ENCODE measurements at places on chromosomes 2 and 18.

DNA sequence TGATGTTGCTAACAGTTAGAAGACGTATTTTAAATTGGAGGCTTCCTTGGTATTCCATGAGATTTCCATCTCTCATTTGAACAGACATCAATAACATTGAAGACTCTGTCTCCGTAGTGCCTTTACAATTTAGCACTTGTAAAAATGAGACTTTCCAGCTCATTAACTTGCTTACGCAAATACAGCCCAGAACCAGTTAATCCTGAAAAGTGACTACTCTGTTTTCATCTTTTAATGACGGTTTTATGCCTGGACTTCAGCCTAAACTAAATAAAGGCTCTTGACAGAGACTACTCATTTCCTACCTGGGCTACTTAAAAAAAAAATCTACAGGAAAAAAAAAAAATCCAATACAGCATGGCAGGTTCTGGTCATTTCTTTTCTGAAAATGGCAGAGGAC is 148.6 kb downstream of the LRATD1 start:
- no peaks in the 10 kb centered on the region for H3K4me1 ChIP-seq
- H3K27ac ChIP-seq, result no peak overlapping the region
- H3K27me3 ChIP-seq, result no peaks in the 10 kb centered on the region
- H3K4me3 ChIP-seq, result no peak overlapping the region
- DNase-seq, result no peak

DNA sequence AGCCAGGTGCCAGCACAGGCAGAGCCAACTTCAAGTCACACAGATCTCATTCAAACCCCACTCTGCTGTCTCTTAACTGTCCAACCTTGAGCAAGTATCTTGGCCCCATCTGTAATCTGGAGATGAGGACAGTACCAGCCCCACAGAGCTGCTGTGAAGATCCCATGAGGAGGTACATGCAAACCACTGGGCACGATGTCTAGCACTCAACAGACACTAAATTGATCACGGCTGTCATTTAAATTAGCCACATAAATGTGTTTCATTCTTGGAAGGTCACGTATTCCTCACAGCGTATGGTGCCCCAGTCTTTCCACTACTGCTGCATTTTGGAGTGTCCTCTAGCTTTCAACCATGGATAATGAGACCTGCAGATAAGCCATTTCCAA is 167.6 kb upstream of the ID2 start:
- peaks cover 21% of the 10 kb centered on the region for H3K4me1 ChIP-seq
- DNase-seq, result no peak
- H3K27me3 ChIP-seq, result peaks cover 8% of the 10 kb centered on the region
- peak overlapping the region; percentile 82 for H3K27ac ChIP-seq
- H3K4me3 ChIP-seq, result no peak overlapping the region

DNA sequence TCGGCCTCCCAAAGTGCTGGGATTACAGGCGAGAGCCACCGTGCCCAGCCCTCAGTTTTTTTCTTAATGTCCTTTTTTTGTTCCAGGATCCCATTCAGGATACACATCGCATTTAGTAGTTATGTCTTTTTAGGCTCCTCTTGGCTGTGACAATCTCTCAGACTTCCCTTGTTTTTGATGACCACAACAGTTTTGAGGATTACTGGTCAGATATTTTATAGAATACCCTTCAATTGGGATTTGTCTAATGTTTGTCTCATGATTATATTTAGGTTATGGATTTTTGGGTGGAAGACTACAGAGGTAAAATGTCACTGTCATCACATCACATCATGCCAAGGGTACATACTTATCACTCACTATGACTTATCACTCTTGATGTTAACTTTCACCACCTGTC is 46.7 kb downstream of the SCN3A start:
- DNase-seq, result no peak
- no peaks in the 10 kb centered on the region for H3K36me3 ChIP-seq
- H3K27ac ChIP-seq, result no peak overlapping the region
- no peaks in the 10 kb centered on the region for H3K4me1 ChIP-seq
- no peaks in the 10 kb centered on the region for H3K27me3 ChIP-seq

GRCh38 chr2:203751685-203752271 is 45.3 kb downstream of the CD28 start:
- no peak overlapping the region for H3K27ac ChIP-seq
- no peak overlapping the region for H3K4me3 ChIP-seq
- peaks cover 9% of the 10 kb centered on the region for H3K4me1 ChIP-seq
- no peaks in the 10 kb centered on the region for H3K27me3 ChIP-seq
- DNase-seq, result no peak
- no peaks in the 10 kb centered on the region for H3K36me3 ChIP-seq

- peaks cover 40% of the 10 kb centered on the region for H3K36me3 ChIP-seq
- peaks cover 25% of the 10 kb centered on the region for H3K4me1 ChIP-seq
- H3K27ac ChIP-seq, result no peak overlapping the region
- DNase-seq, result no peak
These were observed 1.8 kb upstream of the MPV17 start for GRCh38 chr2:27324720-27325119.

- H3K27ac ChIP-seq, result no peak overlapping the region
- DNase-seq, result no peak
- no peaks in the 10 kb centered on the region for H3K36me3 ChIP-seq
- no peaks in the 10 kb centered on the region for H3K4me1 ChIP-seq
- no peak overlapping the region for H3K4me3 ChIP-seq
These were observed 132.4 kb upstream of the ITGA6 start for GRCh38 chr2:172294983-172295382.

GRCh38 chr2:17863539-17863938 is 14.9 kb upstream of the KCNS3 start:
- H3K27ac ChIP-seq, result no peak overlapping the region
- H3K27me3 ChIP-seq, result no peaks in the 10 kb centered on the region
- H3K4me1 ChIP-seq, result no peaks in the 10 kb centered on the region
- H3K4me3 ChIP-seq, result no peak overlapping the region
- H3K36me3 ChIP-seq, result no peaks in the 10 kb centered on the region
- DNase-seq, result no peak

DNA sequence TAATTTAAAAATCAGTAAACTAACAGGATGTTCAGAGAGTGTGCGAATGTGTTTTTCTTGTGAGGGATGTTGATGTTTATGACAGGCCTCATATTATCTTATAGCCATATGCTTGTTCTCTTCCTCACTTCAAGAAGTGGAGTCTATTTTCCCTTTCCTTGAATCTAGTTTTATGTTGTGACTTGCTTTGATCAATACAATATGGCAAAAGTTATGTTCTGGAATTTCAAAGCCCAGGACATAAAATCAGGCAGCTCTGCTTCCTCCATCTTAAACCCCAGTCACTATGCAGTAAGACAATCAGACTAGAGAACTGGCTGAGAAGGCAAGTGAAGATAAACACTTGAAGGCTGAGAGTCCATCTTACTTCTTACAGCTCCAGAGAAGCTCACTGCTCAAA is 585.1 kb upstream of the NETO1 start:
- H3K36me3 ChIP-seq, result no peaks in the 10 kb centered on the region
- no peak for DNase-seq
- H3K27me3 ChIP-seq, result no peaks in the 10 kb centered on the region
- no peak overlapping the region for H3K27ac ChIP-seq
- H3K4me3 ChIP-seq, result no peak overlapping the region
- no peaks in the 10 kb centered on the region for H3K4me1 ChIP-seq

DNA sequence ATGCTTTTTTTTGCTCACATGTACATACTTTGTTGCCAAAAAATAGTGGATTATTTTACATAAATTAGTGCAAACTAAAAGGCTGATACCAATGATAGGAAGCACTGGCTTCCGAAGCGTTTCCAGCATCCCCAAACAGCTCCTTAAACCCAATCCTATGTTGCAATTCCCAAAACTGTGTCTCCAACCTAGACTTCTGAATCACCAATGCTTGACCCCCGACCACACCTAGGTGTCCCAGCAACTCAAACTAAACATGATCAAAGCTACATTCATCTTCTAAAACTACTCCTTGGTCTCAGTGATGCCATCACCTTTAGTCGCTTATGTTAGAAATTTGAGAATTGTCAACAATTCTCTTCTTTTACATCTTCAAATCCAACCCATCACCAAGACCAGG is 13.4 kb downstream of the ATP8B1 start:
- H3K4me1 ChIP-seq, result no peaks in the 10 kb centered on the region
- H3K27ac ChIP-seq, result no peak overlapping the region
- no peaks in the 10 kb centered on the region for H3K36me3 ChIP-seq
- DNase-seq, result no peak
- no peak overlapping the region for H3K4me3 ChIP-seq
- H3K27me3 ChIP-seq, result no peaks in the 10 kb centered on the region
